ENCODE measurements at places on chromosomes 2 and 18.

DNA sequence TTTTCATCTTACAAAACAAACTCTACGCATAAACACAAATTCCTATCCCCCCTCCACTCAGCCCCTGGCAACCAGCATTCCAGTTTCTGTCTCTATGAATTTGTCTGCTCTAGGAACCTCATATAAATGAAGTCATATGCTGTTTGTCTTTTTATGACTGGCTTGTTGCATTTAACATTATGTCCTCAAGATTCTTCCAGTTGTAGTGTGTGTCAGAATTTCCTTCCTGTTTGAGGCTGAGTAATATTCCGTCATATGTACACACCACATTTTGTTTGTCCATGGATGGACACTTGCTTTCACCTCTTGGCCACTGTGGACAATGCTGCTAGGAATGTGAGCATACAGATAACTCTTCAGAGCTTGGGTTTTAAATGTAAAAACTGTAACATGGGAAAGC, 272.1 kb downstream of the GBX2 start:
- DNase-seq: no peak

DNA sequence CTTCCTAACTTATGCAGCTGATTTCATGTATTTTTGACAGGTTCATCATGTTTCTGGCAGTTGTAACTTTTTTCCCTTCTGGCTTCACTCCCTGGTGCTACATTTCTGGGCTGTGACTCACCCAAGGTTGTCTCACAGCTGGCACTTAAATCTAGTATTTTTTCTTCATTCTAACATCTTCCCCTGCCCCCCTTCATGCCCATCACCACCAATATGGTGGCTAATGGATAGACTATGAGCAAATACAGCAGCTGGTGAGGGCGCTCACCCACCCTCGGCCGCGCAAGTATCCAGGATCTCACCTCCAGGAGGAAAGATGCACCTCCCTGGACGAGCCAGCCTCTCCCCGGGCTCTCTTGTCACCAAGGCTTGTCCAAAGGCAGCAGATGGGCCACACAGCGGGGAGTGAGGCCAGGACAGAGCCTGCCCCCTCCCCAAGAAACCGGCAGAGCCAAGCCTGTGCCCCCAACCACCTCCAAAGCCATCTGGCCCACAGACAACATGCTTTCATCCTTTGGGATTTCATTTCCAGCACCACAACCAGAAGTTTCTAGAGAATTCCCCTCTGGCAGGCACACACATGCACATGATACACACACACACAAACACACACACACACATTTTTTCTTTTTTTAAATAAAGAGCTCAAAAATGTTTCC, 39.1 kb downstream of the ATOH8 start:
- no peak for DNase-seq

GRCh38 chr2:78355967-78356366, 669.5 kb upstream of the REG3G start:
- no peak for DNase-seq

DNA sequence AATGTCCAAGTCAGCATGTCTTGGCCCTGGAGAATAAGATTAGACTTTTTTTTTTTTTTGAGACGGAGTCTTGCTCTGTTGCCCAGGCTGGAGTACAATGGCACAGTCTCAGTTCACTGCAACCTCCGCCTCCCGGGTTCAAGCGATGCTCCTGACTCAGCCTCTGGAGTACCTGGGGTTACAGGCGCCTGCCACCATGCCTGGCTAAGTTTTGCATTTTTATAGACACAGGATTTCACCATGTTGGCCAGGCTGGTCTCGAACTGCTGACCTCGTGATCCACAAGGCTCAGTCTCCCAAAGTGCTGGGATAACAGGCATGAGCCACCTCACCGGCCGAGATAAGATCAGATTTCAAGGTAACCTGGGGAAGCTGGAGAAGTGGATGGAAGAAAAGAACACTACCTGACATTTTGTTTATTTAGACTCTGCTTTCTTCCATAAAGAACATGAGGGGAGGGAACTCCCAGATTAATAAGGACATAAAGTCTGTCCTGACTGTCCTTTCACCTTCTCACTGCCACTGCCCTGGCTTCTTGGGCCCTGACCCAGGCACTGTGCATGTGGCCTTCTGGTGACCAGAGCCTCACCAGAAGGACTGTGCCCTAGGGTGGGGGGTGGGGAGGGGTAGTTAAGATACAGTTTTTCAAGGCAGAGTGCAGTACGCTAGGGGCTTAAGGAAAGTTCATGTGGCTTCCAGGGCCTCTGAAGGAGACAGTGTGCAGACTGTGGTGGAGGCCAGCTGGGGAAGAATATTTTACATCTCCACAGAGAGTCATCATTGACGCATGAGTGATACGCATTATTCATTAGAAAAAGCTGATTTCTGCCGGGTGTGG, 4.8 kb upstream of the IMPA2 start:
- DNase-seq: no peak
